ENCODE measurements at places on chromosomes 5 and 9.

DNA sequence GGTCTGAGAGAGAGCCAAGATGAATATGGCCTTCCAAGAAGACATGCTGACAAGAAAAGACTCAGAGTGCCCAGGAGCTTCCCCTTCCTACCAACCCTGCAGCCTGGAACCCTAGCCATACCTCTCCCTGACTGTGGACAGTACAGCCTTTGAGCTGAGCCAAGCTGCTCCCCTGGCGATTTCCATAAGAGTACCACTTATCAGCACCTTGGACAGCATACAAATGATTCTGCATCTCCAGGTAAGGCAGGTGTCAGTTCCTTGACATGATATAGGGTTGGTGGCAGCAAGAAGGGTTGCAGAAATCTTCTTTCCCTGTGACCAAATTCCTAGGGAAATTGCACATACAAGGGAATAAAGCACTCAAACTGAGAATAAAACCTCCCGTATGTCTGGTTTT is 58.3 kb downstream of the MFAP3 start:
- DNase-seq = peak; percentile 16

- no peak for DNase-seq
Measured at GRCh38 chr5:171858303-171858702, 72.7 kb downstream of the SMIM23 start.

- no peak for DNase-seq
Measured at GRCh38 chr5:11400316-11400715, 503.9 kb downstream of the CTNND2 start.

GRCh38 chr9:134284273-134284672 is 42.0 kb upstream of the RXRA start:
- DNase-seq = no peak

DNA sequence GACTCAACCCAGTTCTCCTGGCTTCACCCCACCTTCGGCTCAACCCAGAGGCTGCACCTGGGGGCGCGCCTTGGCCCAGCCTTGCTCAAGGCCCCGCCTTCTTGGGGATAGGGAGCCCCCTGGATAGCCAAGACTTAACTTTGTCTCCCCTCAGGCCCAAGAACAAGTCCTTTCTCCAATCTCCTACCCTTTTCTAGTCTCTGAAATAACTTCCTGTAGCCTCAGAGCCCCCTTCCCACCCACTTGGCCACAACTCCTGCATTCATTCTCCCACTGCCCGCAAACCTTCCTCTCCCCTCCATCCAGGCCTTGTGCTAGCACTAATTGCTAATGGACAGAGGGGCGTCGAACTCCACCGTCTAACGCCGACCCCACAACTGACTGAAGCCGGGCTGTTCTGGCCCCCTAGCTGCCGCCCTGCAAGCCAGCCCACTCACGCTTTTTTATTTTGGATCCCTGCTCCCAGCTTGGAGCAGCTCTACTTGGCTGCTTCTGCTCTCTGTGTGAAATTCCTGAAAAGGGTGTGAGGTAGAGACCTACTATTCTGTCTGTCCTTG is 579 bp upstream of the ASTN2 start:
- no peak for DNase-seq

DNA sequence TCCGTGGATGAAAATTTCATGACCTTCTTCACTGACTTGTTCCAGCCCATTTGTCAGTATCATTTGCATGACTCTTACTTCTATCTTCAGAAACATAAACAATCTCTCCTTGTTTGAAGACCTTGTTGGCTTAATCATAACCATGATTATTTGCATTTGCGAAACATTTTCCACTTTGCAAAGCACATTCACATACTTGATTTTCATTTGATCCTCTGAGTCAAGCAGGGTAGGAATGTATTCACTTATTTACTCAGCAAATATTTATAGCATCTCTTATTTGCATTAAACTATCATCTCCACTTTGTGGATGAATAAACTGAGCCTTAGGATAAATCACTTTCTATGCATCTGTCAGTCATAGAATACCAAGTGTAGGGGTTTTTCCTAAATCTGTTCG is 343.0 kb upstream of the SGCD start:
- DNase-seq = no peak

All from LoVo (cell line).